Heart right ventricle (tissue), 16 donors: ENCODE measurements at places on chromosomes 3 and 15. TPM values are rescaled to one million over a fixed set of nuclear protein-coding genes. Genes with fewer than 3 reads are reported as not detected.

DNA sequence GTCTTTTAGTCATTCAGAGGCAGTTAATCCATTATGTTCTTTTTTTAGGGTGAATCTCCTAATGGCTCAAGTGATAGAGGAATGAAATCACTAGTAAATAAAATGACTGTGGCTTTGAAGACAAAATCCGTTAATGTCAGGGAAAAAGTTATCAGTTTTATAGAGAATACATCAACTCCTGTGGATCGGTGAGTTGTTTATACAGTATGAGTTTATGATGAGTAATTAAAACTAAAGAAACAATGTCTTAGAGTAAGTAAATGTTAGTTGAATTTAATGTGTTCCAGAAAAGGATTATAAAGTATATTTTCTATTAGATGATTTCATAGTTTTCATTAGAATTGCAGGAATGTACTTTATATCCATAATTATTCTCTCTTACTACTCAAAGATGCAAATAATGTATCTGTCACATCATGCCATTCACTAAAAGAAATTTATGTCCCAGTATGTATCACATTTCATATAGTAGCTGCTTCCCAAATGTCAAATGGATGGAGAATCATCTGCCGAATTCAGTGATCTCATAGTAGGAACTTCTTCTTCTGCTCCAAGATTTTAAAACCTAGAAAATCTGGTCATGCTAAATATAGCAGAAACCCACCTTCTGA, 24.1 kb upstream of the NIT2 start:
- no peak for DNase-seq

GRCh38 chr3:186621894-186622650, 9.2 kb downstream of the AHSG start:
- no peak for DNase-seq

DNA sequence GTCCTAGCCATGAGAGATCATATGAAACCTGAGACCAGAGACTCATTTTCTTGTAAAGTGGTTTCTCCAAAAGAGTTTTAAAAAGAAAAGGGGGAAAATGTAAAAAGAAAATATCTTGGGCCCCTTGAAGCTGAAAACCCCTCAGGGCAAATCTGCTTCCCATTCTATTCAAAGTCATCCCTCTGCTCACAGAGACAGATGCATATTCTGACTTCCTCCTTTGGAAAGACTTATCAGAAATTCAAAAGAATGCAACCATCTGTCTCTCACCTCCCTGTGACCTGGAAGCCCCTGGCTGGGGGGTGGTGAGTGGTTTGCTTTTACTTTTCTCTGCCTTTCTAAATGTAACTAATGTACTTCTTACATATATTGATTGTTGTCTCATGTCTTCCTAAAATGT, 1154.8 kb downstream of the NSUN3 start:
- no peak for DNase-seq

- no peak for DNase-seq
Measured at GRCh38 chr3:191120447-191121298, 78.4 kb upstream of the OSTN start.

GRCh38 chr3:10992017-10992942, at the start of gene SLC6A1:
Gene SLC6A1, plus strand, starts transcription at chr3:10992748. Its CDS starts 24,464 bp downstream, at chr3:11017212.
- DNase-seq = peak; percentile 39

DNA sequence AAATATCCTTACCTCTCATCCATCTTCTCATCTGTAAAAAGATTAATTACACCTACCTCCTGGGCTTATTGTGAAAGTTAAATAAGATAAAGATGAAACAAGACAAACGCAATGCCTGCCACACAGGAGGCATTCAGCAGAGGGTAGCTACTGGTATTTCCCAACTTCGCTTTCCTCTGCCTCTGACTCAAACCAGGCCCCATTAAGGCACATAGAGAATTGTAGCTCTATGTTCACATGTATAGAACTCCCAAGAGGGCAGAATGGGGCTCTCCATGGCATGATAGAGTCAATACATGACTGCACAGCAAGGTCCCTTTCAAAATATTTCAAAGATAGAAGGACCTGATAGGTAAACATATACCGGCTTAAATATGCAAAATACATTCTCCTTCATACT, 1.4 kb downstream of the LYSMD2 start:
- no peak for DNase-seq

DNA sequence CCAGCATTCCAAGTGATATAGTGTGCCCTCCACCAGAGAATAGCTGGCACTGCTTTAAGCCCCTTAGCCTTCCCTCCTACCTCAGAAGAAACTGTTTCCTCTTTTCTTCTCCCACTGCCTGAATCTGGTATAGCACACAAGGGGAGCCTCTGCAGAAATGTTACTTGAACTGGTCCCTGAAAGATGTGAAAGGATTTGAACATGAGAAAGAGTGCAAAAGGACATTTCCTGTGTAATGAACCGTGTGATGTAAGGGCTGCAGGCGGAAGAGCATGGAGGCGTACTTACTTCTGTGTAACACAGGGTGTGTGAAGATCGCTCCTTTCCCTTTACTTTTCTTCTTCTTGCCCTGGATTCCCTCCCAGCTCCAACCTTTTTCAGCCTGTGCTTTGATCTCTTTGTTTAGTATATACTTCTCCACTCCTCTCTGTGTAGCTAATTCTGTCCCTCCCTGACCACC, 8.4 kb downstream of the TMOD3 start:
- no peak for DNase-seq

DNA sequence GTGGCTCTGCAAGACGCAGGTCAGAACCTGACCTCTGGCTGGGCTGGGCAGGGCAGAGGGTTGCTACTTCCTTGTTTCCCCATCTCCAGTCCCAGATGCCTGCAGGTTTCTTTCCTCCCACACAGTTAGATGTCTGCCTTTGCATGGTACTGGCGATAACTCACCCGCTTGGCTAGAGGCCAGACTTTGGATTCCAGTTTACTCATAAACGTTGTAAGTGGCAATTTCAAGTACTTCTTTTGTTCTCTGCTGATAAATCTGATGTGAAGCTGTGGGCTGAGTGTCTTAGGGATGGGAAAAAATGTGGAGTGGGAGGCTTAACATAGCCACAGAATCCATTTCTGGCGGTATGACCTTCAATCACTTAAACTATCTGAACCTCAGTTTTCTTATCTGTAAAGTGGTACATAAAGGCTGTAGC, 194.2 kb downstream of the EBLN2 start:
- no peak for DNase-seq

Gene CHRM5
- total RNA-seq = not detected

DNA sequence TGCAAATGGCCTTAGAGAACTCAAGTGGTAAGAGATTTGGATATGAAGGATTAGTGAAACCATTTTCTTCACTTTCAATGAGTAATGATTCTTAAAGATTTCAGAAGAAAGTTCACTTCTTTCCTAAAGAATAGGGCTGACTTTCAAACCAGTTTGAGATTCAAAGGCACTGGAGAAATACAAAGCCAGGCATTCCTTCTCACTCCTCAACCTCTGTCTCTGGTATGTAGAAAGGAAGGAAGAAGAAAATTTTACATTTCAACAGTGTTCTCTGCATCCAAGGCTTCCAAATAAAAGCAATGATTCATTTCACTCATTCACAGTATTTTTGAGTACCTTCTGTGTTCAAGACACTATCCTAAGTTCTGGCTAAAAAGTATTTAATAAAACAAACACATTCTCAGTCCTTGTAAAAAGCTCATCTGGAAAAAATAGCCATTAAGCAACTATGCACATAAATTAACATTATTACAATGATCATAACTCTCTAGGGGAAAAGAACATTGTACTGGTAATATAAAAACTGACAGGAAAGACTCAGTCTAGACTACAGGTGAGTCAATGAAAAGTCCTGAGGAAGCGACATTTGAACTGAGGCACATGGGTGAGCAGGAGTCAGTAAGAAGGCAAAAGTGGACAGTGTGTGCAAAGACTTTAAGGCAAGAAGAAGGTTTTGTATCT, 79.5 kb downstream of the IMPG2 start:
- DNase-seq = no peak

Gene MUC13
- total RNA-seq = not detected

DNA sequence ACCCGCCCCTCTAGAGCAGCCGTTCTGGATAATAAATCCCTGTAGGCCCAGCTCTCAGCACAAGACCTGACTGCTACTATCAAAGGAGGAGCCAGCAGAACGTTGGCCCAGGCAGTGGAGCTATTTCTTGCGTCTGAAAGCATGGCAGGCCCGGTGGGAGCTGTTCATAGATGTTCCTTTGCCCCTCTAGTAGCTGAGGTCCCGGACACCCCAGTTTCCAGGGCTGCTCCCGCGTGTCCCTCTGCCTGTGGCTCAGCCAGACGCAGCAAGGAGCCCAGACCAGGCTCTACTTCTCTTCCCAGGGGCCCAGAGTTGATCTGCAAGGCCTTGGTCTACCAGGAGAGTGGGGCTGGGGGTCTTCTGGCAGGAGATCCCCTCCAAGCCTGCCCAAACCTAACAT, 76.1 kb downstream of the FAM174B start:
- DNase-seq = no peak

Gene TP63
- total RNA-seq = 0.89 TPM

DNA sequence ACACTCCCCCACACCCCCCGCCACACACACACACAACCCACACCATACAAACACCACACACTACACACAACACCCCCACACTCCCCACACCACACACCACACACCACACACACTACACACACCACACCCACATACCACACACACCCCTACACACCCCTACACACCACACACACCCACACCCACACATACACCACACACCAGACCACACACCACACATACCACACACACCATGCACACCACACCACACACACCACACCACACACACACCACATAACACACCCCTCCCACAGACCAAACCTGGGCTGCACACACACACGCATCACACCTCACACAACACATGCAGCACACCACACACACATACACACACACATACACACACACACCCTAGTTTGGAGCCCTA, 1.8 kb upstream of the RASGRF1 start:
- DNase-seq = no peak

- DNase-seq = no peak
Measured at GRCh38 chr3:5275529-5275928, 88.0 kb downstream of the EDEM1 start.

- peak; percentile 25 for DNase-seq
Measured at GRCh38 chr3:55629432-55629831, 142.3 kb upstream of the WNT5A start.

- DNase-seq = no peak
Measured at GRCh38 chr3:141440942-141441341, 45.9 kb upstream of the RASA2 start.

GRCh38 chr3:175728566-175728965, 869.4 kb downstream of the NAALADL2 start:
- no peak for DNase-seq

DNA sequence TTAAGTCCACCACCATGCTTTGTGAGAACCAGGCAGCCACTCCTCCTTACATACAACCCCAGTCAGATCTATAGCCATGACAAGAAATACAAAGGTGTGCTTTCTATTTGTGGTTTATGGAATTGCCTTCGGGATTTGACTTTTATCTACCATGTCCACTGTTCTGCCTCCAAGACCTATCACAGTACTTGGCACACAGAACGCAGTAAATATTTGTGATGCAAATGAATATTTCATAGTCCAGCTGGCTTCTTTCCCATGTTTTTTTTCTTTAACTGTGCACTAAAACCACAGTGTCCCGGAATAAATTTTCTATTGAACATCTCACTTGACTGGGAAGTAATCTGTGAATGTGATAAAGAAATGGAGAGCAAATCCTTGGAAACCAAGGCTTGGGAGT, 314.7 kb downstream of the RORA start:
- no peak for DNase-seq

DNA sequence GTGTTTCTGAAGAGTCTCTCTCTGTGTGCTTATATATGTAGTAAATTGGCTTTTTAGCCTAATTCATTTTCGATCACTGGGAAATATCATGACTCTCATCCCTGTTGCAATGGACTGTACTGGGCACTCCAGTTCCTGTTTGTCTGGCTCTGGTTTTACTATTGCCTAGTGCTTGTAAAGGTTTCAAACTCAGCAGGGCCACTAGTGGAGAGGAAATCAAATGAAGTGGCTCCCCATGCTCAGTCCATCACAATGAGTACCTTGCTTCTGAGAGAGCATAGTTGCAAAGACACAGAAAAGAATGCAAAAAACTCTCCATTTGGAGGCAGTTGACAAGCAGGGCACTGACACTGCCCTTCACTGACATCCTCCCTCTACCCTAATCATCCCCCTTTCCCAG, 167.8 kb downstream of the TAFA4 start:
- no peak for DNase-seq

DNA sequence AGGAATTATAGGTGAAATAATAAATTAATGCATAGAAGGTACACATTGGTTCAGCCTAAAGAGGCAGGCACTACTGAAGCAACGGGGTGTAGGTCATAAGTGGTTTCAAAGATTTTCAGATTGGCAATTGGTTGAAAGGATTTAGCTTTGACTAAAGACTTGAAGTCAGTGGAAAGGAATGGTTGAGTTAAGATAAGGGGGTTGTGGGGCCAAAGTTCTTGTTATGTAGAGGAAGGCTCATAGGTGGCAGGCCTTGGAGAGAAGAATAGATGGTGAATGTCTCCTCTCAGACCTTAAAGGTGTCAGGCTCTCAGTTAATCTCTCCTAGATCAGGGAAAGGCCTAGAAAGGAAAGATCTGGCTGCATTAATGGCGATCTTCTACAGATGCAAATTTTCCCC, 209.8 kb downstream of the ATP10A start:
- no peak for DNase-seq

Gene HRH1
- total RNA-seq = 1.5 TPM

DNA sequence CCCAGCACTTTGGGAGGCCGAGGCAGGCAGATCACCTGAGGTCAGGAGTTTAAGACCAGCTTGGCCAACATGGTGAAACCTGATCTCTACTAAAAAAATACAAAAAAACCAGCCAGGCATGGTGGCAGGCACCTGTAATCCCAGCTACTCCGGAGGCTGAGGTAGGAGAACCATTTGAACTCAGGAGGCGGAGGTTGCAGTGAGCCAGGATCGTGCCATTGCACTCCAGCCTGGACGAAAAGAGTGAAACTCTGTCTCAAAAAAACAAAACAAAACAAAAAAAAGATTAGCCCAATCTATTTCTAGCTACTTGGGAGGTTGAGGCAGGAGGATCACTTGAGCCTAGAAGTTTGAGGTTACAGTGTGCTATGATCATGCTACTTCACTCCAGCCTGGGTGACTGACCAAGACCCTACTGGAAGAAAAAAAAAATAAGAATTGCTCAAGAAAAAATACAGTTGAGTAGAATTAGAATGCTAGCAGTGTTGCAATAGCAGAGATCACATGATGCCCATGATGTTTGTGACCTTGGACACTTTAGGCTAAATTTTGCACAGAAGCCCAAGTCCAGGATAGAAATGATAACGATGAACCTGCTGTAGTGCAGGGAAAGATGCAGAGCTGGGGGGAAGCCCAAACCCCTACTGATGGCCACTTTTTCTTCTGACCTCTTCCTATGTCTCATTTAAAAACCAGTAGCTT, 162.2 kb downstream of the LPP start:
- no peak for DNase-seq

GRCh38 chr15:81301815-81302399, 22.0 kb downstream of the STARD5 start:
- DNase-seq = no peak

Gene CAPN7
- total RNA-seq = 26.0 TPM
